ENCODE measurements at places on chromosomes 4 and X. TPM values are rescaled to one million over a fixed set of nuclear protein-coding genes. Genes with fewer than 3 reads are reported as not detected.

Gene ACSL1
- total RNA-seq = 12.5 TPM

Gene PRDM5
- 6.8 TPM for total RNA-seq

Gene PPP1R2C
- total RNA-seq = not detected

Gene TBX22
- not detected for total RNA-seq

Gene RAB9A
- total RNA-seq = 26.3 TPM

Gene GUCY1A1
- 0.67 TPM for total RNA-seq

Gene TLR6
- total RNA-seq = 1.4 TPM

Gene ALPK1
- 5.1 TPM for total RNA-seq

Gene FAM184B
- total RNA-seq = not detected

Gene CXXC4
- not detected for total RNA-seq

Gene GLOD5
- total RNA-seq = not detected

Gene POF1B
- 0.84 TPM for total RNA-seq

Gene S100G
- not detected for total RNA-seq

Gene TLL1
- total RNA-seq = 2.7 TPM

Gene NUDT10
- total RNA-seq = 0.20 TPM

Gene SULT1B1
- total RNA-seq = 3.7 TPM

Gene CXCL11
- 4.7 TPM for total RNA-seq

Gene GIMD1
- total RNA-seq = not detected
